ENCODE measurements at places on chromosomes 7 and 10.
A peak's percentile ranks its signal among the peaks of the same experiment; 100 is the strongest.

- no peak for DNase-seq
Observed at GRCh38 chr10:48926255-48926654, 13.4 kb downstream of the LRRC18 start.

GRCh38 chr7:158445421-158446175 is 142.0 kb downstream of the PTPRN2 start:
- no peak for DNase-seq

GRCh38 chr10:124447751-124448466 is 1.9 kb downstream of the NKX1-2 start:
- DNase-seq: peak; percentile 60

- no peak for DNase-seq
Observed at GRCh38 chr10:103789771-103790201, 65.6 kb downstream of the SH3PXD2A start.

- peak; percentile 4 for DNase-seq
Observed at GRCh38 chr7:67843001-67843565, 846.5 kb downstream of the TYW1 start.

DNA sequence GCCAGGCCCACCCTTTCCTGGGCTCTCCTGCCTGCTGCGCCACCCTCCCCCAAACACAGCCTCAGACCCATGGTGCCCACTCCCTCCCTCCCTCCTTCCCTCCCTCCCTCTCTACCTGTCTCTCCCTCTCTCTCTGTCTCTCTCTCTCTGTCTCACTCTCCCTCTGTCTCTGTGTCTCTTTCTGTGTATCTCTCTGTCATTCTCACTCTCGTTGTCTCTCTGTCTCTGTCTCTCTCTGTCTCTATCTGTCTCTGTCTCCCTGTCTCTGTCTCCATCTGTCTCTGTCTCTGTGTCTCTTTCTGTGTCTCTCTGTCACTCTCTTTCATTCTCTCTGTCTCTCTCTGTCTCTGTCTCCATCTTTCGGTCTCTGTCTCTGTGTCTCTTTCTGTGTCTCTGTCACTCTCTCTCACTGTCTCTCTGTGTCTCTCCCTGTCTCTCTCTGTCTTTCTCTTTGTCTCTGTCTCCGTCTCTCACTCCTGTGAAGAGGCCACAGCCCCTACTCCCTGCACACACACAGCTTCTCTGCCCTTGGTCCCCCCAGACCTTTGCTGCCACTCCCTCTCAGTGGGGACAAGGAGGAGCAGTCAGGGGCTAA is 51.5 kb downstream of the CALML3 start:
- DNase-seq: no peak

GRCh38 chr10:17410907-17411306 is 43.5 kb downstream of the ST8SIA6 start:
- DNase-seq: no peak

- DNase-seq: no peak
Observed at GRCh38 chr10:19908991-19909696, 92.9 kb downstream of the PLXDC2 start.

- DNase-seq: no peak
Observed at GRCh38 chr7:27750316-27750715, 10.4 kb downstream of the TAX1BP1 start.

DNA sequence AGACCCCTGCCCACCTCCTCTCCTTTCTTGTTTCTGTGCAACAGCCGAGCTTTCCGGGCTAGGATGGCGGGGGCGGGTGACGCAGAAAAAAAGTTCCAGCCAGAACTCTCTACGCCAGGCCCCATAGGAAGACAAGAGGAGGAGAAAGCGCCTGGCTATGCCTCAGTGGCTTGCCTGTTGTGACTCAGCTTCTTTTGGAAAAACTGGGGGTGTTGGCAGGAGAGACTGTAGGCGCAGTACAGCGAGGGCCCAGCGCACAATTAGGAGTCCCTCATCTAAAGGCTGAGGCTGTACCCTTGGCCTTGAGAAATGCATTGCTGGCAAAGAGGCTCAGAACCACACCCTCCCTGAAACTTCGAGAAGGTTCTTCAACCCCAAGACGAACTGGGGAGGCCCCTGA is 28.0 kb upstream of the KPNA7 start:
- no peak for DNase-seq

DNA sequence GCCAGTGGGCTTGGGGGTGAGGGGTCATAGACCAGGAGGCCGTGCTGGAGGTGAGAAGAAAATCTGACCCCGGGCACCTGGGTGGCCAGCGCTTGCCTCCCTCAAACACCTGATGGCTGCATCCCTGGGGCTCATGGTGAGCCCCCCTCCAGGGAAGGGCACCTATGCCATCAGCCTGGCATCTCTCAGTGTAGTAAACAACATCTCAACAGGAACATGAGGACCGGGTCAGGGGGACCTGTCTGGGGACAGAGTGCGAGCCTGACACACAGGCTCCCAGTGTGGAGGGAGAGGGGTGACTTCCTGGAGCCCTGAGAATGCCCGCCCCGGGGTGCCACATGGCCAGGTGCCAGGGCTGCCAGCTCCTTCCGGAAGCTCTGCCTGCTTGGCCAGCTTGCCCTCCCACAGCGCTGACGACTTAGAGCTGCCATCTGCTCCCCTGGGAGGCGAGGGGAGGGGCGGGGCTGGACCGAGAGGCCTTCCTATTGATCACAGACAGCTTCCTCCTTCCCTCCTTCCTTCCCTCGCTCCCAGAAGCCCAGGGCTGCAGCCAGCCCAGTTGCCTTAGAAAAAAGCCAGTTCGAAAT is 12.3 kb downstream of the STX1A start:
- no peak for DNase-seq

DNA sequence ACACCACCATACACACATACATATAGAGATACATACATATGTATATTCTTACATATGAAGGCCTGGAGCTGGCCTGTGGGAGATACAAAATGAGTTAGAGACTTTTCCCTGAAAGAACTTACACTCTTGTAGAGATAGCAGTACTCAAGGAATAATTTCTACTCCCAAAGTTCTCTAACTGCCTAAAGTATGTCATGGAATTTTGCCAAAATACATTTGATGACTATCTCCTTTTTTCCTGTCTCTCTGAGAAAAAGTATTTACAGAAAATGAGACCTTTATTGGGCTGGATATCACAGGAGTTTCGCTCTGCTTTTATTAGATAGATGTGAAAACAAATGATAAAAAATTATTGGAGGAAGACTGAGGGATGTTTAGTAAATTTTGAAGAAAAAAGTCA is 220.1 kb downstream of the POU6F2 start:
- DNase-seq: no peak

DNA sequence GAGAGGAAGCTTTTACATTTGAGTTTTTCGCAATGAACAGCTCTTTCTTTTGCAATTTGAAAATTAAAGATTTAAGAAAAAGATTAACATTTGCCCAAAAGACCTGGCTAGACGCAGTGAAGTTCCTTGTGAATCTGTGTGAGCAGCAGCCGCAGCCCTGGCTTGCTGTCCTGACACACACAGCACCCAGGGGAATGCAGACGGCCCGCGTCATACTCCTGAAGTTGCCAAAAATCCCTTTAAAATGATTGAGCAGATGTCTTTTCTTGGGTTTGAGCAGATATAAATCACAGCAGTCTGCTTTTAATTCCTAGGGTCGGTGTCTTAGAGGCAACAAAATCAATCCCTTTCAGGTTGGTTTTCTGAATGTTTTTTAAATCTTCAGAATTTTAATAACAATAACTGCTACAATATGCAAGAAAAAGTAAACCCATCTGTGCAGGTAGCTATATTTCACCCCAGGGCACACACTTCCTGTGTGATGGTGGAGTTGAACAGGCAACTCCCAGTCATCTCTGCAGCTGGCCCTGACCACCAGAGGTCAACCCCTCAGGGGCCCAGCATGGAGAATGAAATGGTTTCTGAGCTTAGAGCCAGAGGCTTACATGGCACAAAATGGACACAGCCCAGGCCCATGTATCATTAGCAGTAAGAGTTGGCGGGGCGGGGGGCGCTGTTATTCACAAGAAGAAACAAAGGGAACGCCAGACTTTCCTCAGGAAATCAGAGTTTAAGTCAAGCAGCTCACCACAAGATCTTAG is 32.2 kb upstream of the TRIL start:
- DNase-seq: no peak

- DNase-seq: no peak
Observed at GRCh38 chr7:105222953-105223352, 165.8 kb downstream of the SRPK2 start.

- DNase-seq: no peak
Observed at GRCh38 chr10:9858816-9859215, 1158.9 kb upstream of the CELF2 start.

DNA sequence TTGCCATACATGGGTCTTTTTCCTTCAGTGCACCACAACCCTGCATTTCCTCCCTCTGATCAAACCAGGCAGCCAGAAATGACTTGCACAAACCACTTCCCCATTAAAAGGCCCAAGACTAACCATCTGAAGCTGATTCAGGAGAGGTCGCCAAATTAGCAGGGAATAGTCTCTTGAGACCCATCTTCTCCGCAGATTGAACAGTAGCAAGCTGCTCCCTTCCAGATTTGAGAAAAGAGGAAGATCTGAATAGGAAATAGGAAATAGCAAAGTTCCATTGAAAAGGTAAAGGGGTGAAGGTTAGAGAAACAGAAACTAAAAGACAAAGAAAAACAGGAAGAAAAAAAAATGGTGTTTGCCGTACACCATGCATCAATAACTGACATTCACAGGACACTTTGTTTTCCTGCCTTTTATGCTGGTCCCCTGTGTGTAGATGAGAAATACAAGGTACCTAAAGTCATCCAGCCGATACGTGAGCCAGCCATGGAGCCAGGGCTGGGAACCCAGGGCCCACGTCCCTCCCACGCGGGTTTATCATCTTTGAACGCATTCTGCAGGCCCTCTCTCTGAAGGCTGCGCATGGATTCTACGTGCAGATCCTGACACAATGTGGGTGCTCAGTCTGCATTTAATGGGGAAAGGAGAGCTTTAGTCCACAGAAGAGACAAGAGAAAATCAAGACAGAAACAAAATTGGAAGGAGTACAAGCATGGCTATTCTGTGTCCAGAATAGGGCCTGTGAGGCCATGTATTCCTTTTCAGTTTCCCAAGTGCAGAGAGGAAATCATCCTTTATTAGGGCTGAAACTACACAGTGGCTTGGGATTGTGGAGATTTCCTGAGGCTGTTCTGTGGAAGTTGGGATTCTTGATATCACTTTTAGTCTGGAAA is 268.4 kb upstream of the NPVF start:
- no peak for DNase-seq

- DNase-seq: no peak
Observed at GRCh38 chr7:25963733-25964132, 188.3 kb upstream of the NFE2L3 start.

DNA sequence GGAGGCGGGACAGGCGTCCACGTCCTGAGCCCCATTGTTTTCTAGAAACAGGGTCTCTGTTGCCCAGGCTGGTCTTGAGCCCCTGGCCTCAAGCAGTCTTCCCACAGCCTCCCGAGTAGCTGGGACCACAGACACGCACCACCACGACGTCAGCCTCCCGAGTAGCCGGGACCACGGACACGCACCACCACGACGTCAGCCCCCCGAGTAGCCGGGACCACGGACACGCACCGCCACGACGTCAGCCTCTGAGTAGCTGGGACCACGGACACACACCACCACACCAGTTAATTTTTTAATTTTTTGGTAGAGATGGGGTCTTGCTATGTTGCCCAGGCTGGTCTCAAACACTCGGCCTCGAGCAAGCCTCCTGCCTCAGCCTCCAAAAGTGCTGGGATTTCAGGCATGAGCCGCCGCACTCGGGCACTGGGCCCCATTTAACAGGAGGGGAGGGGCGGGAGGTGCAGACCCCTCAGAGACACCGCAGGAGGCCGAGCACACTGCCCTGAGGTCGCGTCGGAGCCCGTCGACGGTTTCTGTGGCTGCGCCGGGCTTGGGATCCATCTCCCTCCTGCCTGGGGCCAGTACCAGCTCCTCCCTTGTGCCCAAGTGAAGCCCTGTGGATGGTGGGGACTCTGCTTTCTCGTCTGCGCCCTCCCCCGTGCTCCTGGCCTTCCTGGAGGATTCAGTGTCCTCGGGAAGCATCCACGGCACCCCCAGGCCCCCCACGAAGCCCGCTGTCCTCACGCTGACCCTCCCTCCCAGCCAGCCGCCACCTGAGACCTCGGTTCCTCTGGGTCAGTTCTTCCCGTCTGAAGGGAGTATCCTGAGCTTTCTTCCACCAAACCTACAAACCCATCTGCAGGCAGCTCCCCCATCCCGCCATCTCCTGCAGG is 13.0 kb downstream of the FAM20C start:
- DNase-seq: peak; percentile 29

DNA sequence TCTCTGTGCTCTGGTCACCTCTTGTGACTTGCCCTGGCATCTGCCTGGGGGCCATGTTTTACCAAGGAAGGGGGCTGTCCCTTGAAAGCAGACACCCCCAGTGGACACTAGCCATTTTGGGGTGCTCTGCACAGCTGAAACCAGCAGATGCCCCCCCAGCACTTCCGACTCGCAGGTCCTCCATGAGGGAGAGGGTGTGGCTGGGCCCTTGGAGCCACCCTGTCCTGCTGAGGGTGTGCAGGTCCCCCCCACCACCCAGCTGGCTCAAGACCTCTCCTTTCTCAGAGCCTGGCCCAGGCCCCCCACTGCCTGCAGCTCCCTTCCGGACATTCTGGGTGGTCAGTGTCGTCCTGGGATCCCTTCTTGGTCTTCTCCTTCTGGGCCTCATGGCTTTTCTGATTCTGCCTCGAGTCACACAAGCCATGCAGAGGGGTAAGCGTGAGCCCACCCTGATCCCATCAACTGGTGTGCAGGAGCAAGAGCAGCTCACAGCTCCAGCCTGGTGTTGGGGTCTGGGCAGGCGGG is 12.3 kb downstream of the SCART1 start:
- no peak for DNase-seq

DNA sequence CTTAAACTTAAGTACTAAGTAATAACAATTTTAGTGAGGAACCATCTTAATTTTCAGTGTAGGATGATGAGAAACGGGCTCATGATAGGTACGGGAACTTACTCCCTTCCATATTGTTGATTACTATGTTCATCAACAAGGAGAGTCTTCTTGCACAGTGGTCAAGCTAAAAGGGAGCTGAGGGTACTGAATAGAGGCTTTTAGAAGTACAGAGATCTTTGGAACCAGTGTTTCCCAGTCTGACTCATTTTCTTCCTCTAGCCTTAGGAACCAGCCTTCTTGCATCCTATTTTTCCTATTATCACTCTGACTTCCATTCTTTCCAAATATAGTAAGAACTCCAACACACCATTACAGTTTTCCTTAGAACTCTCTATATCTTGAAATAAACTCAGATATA is 17.6 kb upstream of the SEMA3D start:
- DNase-seq: no peak

DNA sequence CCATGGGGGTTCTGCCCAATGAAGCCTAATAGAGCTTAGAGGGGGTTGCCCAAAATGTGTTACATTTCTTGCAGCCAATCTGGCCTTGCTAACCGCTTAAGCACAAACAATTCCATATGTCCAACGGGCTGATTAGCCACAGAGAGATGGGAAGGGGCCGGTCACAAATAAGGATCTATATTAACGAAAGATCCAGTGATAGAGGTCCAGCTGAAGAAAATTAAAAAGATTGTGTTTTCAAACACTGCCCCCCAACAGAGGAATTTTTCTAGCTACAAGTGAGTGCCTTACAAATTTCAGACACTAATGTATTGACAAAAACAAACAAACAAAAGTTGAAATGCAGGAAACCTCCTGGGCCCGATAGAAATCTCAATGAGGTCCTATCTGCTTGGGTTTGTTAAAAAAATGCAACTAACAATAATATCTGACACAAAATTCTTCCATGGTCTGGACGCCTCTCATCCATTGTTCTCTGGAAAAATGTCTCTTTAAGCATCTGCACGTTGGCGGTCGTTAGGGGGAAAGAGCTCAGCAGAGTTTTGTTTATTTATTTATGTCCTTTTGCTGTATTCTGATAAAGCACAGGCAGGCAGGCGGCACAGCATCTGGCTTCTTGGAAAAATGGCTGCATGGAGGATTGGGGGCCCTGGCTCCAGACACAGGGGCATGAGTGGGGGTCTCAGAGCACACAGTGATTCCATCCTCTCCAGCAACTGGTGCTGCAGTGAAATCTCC is 402.0 kb downstream of the RPS24 start:
- DNase-seq: no peak

Measured in mesendoderm (in vitro differentiated cells).